ENCODE measurements at places on chromosomes 12 and 14.

- DNase-seq: no peak
Observed at GRCh38 chr12:2552000-2552756, 242.6 kb upstream of the FKBP4 start.

DNA sequence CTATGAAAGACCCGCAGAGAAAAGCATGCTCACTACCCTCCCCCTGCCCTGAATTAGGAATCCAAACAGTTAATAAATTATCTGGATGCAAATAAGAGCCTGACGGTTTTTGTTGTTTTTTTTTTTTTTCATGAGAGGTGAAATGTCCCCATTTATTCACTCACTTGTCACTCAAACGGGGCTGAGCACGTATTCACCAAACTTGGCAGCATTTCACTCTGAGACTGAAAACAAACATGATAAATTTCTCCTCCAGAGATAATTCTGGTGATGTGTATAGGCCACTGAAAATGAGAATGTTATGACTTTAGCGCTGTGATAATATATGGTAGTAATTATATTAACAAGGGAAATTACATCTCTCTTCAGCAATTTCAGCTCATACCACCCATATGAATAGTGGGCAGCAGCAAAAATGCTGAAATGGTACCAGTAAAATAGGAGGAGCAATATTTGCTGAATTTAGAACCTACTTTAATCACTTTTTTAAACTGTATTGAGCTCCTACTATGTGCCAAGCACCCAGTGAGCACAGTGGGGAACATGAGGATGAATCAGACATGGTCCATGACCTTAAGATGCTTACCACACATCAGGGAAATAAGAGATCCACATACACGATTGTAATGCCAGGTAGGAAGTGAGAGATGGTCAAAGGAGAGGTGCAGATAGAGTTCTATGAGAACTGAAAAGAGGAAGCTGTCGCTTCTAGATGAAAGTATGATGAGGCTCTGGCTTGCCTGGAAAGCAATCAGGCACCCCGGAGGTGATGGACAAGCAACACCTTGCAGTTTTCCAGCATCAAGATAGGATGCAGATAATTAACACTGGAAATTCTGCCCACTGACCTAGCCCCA, 286.5 kb upstream of the TMPO start:
- no peak for DNase-seq

DNA sequence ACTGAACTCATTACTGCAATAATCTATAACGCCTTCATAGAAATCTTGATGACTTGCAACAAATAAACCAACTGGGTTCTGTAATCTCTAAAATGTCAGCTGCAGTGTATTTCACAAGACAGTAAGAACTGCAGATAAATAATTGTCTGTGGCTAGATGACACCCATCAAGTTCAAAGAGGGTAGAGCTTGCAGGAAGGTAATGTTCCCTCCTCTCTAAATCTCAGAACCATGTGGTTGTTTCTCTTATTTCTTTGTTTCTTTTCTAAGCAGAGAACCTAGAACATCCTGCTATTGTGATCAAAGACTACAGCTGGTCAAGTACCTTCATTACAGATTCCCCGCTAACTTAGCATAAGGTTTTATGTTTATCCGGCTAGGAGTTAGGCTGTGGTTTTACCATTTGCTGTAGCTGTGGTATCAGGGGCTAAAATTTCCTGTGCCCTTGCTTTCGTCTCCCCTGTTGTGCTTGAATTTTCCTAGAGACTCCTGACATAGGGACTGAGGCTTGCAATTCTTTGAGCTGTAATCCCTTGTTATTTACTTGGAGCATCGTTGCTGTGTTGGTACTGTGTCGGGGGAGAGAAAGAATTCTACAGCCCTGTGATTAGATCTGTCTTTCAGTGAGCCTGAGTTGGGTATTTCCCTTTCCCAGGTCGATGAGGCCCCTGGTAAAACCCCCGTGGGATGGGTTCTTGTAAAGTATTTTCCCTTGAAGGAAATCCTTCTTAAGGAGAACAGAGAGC, 253.1 kb upstream of the BTG1 start:
- DNase-seq: no peak

DNA sequence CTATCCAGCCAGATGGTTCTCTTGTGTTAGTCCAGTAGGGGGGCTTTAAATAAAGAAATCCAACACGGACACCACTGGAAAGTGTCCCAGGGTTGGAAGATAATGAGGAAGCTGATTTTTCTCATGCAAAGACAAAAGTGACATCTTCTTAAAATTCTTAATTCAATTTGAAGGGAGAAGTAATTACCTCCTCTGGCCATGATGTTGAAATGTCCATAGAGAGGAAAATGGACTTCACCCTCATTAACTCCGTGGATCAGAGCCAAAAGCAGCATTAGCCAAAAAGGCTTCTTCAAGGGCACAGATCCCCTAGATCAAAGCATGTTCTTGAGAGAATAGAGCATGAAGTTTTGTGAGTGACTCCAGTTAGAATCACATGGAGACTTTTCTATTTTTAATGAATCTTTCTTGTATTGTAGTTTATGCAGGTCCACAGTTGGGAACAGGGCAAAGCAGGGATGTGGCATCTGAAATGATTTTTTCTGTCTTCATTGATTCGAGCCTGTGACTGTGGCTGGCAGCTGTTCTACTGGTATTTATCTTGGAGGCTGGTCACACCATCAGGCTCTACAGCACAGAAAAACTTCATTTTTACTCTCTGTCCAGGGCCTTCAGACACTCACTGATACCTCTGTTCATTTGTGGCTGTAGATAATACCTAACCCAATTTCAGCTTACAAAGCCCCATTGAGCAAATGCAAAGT, 1002.5 kb downstream of the AACS start:
- no peak for DNase-seq

DNA sequence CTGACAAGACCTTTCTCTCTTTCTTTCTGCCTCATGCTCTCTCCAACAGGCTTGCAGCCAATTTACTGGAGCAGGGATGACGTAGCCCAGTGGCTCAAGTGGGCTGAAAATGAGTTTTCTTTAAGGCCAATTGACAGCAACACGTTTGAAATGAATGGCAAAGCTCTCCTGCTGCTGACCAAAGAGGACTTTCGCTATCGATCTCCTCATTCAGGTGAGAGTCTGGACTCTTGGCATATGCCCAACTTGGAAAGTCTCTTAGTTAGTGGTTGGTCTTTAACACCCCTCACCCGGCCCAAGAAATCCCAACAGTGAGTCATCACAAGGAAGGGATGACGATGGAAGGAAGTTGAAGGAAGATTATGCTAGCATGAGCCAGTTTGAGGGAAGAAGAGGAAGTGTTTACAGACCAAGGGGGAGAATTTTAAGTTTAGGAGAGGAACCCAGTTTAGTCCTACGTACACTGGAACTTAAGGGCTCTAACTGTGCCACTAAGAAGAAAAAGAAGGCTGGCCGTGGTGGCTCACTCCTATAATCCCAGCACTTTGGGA, 189.7 kb downstream of the ETV6 start:
- DNase-seq: peak; percentile 28
